ENCODE measurements at places on chromosomes 3 and 15. TPM values are rescaled to one million over a fixed set of nuclear protein-coding genes. Genes with fewer than 3 reads are reported as not detected.

The ANKRD34C gene
- not detected for total RNA-seq

The XRN1 gene
- 46.1 TPM for total RNA-seq

The TM4SF4 gene
- total RNA-seq: not detected

- DNase-seq: no peak
These were observed 1.8 kb downstream of the CX3CR1 start for GRCh38 chr3:39277893-39278615.

DNA sequence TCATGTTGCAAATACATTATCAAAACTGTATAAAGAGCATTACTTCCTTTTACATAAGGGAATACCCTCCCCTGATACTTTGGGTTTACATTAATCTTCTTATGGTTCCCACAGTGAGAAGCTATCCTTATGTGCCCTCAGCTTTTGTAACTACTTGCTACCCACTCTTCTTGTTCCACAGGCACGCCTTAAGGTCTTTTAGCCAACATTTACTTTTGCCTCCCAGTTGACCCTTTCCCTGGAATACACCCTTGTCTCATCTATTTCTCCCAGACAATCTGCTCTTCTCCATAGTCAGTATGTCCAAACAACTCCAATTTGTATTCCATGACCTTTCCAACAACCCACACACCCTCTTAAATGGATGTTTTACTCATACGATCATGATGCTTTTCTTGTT, 116.8 kb upstream of the COL8A1 start:
- no peak for DNase-seq

GRCh38 chr15:69074843-69075224, 60.3 kb downstream of the NOX5 start:
- DNase-seq: peak; percentile 22

GRCh38 chr3:171995486-171995885, 43.9 kb upstream of the FNDC3B start:
- no peak for DNase-seq

- no peak for DNase-seq
These were observed 27.0 kb upstream of the MITF start for GRCh38 chr3:69712269-69712668.

DNA sequence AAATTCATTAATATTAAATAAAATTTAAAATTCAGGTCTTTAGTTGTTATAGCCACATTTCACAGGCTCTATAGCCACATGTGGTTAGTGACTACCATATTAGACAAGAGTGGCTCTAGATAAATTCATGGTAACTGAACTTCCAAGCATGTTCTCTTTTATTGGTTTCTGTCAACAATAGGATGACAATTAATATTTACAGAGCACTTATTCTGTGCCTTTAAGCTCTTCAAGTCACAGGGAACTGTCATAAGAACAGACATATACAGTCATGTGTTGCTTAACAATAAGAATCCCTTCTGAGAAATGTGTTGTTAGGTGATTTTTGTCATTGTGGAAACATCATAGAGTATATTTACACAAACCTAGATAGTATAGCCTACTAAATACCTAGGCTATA, 38.8 kb upstream of the SLC25A36 start:
- DNase-seq: no peak

DNA sequence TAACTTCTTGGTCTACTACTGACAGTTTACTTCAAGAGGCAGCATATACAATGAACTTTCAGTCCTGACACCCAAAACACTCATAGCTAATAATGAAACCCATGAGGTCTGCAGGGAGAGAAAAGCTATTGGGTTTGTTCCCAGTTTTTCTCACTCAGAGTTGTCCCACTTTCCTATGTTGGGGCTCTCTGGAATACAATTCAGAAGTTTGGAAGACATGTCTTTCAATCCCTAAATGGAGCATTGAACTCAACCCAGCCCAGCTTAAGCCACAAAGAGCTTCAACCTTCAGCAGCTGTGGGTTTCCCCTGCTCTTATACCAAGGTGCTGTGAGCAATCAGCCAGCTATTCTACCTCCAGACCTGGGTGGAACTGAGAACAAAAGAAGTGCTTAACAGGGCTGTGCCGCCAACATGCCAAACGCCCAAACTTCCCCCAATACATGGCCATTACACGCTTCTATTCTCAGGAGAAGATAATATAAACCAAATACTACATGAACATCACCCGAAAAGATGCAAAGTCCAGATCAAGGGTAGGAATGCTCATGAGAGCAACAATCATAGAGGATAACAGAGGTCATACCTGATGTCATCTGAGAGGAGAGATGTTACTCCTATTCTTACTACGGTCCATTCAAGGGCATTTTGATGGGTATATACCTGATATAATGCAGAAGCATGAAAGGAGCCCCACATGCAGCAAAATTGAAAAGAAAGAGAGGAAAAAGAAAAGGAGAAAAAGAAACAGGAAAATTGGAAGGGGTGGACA, 131.2 kb upstream of the TGFBR2 start:
- no peak for DNase-seq

DNA sequence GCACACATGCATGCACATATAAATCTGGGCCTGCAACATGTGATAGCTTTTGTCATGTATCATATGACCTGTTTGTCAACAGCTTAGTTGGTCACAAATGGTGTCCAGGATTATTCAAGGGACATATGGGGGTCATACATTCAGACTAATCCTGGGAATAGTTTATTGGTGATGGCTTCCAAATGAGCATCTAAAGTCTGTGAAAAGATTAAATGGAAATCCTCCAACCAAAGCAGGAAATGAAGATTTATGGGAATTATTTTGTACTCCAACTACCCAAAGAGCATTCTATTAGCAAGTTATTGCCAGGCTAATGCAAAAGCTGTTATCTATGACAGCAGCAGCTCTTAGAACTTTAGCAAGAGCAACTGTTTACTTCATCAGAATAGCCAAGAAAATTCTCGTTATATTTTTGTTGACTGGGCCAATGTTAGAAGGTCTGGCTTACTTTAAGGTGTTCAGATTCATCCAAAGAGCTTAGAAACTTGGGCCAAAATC, 7.1 kb downstream of the FSTL1 start:
- DNase-seq: no peak

- DNase-seq: no peak
These were observed 251.0 kb upstream of the ICE2 start for GRCh38 chr15:60729850-60730458.

All from left colon (tissue), 2 donors.